ENCODE measurements at places on chromosomes 5 and 9.

GRCh38 chr5:5560016-5560415, 137.5 kb downstream of the ICE1 start:
- no peak for DNase-seq

GRCh38 chr5:81729276-81729675, 21.6 kb downstream of the SSBP2 start:
- DNase-seq, result no peak

DNA sequence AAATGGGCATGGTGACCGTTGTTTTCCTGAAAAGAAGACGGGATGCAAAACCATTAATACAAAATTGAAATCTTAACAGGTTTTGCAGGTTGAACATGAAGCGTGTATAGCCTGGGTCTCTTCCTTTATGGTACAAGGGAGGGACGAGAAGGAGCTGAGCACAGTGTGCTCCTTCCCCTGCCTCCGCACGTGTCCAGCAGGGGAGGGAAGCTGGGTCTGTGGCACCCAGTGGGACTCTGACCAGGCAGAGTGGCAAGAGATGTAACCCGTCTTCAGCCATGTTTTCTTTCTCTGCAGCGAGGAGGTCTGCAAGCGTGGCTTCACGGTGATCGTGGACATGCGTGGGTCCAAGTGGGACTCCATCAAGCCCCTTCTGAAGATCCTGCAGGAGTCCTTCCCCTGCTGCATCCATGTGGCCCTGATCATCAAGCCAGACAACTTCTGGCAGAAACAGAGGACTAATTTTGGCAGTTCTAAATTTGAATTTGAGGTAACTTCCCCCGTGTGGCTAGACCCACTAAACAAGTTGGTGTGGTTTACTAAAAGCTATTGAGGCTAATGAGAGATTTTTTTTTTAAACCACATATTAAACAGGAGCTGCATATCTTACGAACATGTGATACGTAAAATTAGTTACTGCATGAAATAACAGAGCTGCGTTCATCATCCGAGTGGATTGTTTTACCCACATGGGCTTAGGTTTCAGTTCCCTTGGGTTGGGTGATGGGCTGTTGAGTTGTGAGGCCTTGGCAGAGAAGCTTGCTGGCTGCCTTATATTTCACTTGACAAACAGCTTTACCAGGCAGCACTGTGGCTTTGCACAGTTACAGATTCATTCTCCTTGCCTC, 143.7 kb downstream of the TRIO start:
- DNase-seq, result no peak

GRCh38 chr9:124661271-124661670, 109.8 kb downstream of the NR6A1 start:
- no peak for DNase-seq

DNA sequence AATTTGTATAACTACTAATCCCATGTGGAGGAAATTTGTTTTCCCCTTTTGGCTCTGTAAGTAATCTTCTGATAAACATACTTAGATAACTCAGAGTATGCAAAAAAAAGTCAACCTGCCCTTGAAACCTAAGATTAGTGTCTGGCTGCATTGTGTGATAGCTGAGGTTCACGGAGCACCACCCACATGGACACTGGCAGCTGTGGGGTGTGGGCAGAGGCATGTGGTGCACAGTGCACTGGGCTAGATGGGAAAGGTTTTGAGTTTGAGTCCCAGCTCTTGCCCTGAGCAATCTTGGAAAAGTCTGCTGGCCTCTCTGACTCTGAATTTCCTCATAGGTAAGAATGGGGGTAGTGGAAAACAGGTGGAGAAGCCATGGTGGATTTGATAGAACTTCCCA, 75.1 kb downstream of the PLCXD3 start:
- DNase-seq, result no peak

GRCh38 chr5:69007726-69008368, 86.0 kb upstream of the SLC30A5 start:
- peak; percentile 69 for DNase-seq

GRCh38 chr9:119036969-119037368, 332.3 kb downstream of the BRINP1 start:
- no peak for DNase-seq

DNA sequence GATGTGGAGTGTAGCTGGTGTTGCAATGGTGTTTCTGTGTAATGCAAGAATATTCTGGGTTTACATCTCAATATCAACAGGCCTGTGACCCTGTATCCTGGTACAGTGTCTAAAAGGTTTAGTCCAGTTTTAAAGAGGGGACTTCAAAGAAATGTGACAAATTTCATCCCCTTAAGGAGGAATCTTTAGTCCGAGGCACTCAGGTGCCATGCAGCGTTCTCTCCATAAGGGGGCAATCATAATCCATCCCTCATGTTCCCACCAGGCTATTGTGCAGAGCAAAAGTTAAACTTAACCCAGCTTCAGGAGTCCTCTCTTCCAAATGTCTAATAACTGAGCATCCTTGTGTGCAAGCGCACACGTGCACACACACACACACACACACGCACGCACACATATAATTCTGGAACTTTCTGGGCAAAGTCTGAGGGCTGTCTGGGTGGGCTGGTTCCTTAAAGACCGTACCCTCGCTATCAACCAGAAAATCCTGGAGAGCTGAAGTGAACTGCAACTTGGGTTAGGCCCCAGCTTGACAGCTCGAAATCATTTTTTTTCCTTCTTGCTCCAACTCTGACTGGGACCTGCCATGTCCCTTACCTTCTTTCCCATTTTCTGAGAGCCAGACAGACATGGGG, 46.0 kb downstream of the CRB2 start:
- DNase-seq, result no peak

- no peak for DNase-seq
Measured at GRCh38 chr9:17660158-17660557, 81.3 kb downstream of the SH3GL2 start.

DNA sequence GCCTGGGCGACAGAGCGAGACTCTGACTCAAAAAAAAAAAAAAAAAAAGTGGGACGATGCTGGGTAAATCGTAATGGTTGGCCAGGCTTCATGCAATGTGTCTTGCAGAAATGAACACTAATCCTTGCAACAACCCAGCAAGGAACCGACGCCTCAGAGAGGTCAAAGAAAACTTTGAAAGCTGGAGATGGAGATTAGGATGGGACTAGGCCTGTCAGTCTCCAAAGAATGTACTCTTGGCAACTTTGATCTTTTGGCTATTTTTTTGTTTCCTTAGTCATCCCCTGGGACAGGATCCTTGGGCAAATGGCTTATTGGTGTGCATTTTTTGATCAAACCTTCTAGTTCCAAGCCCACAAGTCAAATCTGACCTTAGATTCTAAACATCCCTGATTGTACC, 10.6 kb upstream of the PWWP2A start:
- DNase-seq, result no peak

DNA sequence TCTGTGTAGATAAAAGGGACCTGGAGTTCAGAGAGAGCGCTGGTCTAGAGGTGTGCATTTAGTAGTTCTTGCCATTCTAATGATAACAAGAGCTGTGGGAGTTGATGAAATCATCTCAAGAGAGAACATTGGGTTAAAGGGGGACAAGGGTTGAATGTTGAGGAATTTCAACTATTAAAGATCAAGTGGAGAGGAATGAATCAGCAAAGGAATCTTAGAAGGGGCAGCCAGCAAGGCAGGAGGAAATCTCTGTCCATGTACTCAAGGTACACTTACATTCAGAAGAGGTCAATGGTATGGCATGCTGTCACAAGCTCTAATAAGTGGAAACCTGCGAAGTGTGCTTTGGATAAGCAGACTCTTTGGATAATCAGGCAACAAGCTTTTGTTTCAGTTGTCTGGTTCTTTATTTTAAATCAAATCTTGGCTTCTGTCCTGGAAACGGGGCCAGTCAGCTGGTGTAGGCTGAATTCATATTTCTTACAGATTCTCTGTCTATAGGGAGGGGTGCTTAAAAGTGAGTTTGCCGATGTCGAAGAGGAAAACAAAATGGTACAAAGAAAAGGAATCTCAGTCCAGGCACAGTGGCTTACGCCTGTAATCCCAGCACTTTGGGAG, 320.5 kb upstream of the CD180 start:
- DNase-seq, result no peak

DNA sequence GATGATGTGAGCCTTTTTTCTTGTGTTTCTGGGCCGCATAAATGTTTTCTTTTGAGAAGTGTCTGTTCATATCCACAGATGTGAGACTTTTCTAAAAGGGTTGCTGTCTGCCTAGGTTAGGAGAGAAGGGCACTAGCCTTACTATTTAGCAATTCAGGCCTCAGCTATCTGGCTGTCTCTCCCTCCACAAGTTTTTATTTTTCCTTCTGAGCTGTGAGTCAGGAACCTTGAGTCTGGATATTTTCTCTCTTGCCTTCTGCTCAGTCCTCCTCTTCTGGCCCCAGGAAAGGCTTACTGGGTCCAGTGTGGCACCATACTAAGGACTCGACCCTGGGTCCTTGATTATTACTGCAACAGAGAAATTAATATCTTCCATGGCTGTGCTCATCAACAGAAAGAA, 187.6 kb downstream of the CSNK1G3 start:
- DNase-seq, result no peak

DNA sequence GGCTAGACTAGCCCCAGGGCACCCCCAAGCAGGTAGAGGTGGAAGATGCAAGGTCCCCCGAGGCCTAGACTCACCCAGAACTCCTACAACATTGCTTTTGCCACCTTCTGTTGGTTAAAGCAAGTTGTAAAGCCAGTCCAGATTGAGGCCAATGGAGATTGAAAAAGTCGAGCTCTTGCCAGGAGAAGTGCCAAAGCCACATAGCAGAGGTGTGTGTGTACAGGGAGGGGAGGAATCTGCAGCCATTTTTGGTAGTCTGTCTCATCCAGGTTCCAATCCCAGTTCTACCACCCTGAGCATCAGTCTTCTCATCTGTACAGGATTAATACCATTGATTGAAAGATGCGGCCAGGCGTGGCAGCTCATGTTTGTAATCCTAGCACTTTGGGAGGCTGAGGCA, 12.3 kb upstream of the URM1 start:
- DNase-seq, result no peak

DNA sequence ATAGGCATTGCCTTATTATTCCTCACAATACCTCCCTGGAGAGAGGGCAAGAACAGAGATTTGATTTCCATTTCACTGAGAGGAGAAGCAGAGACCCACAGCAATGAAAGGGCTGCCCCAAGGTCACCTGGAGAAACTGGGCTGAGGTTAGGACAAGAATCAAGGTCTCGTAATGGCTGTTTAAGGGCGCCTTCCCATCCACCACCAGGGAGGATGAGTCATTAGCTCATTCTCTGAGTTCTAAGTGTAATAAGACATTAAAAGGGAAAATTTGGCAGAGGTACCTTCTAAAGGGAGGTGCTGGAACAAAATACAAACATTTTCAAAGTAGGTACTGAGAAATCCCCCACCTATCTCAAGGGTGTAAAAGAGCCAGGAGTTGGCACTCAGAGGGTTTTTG, 52.6 kb upstream of the TCERG1 start:
- no peak for DNase-seq

- DNase-seq, result no peak
Measured at GRCh38 chr9:126448865-126449577, 122.4 kb downstream of the MVB12B start.

DNA sequence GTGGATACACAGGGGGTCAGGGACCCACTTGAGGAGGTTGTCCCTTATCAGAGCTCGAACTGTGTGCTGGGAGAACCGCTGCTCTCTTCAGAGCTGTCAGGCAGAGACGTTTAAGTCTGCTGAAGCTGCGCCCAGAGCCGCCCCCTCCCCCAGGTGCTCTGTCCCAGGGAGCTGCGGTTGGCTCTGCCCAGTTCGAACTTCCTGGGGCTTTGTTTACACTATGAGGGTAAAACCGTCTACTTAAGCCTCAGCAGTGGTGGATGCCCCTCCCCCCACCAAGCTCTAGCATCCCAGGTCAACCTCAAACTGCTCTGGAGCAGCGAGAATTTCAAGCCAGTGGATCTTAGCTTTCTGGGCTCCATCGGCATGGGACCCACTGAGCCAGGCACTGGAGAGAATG, 15.9 kb downstream of the SRD5A1 start:
- DNase-seq, result no peak

GRCh38 chr5:99639905-99640304, 711.1 kb upstream of the CHD1 start:
- DNase-seq, result no peak

DNA sequence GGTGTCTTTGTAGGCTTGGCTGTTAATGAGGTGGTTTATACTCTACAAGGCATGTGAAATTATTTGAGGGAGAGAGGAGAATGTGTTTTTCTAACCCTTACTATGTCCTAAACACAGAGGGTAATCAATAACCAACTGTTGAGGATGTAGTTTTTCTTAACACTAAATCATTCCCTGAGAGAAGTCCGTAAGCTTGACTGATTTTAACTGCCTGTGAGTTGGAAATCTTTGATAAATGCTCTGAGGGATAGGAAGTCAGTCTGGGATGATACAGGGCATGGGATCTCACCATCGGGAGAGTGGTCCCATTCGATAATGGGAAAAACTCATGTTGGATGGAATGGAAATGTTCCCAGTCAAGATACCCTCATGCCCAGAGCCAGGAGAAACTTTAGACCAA, 249.6 kb downstream of the PDZD2 start:
- DNase-seq, result no peak

DNA sequence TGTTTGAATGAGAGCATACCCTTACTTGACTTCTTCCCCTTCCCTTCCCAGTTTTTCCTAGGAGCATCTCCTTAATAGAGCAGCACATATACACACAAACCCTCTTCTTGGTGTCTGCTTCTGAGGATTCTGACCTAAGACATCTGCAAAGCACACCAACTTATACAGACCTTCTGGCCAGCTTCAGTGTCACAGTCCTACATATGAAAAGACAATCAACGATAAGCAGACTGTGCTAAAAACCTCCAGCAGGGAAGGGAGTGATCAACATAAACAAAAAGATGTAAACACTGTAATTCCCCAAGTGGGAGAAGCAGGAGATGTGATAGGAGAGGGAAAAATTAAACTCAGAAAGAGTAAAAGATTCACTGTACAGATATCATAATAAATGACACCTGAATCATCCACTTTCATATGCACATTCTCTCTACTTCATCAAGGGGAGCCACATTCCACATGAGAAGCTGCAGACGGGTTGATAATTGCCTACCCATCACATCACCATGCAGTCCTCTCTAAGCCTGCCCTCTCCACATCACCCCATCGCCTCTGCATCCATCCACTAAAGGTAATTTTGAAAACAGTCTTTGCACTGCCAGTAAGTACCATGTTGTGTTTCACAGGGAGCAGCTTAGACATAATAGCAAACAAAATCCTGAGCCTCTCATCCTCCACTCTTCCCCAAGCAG, 13.0 kb downstream of the APBA1 start:
- DNase-seq, result no peak

GRCh38 chr5:32172923-32173266, 1.2 kb downstream of the GOLPH3 start:
- peak; percentile 50 for DNase-seq

- no peak for DNase-seq
Measured at GRCh38 chr5:102483736-102484135, 15.1 kb downstream of the SLCO6A1 start.

- DNase-seq, result no peak
Measured at GRCh38 chr5:151901611-151902010, 23.0 kb downstream of the GLRA1 start.

DNA sequence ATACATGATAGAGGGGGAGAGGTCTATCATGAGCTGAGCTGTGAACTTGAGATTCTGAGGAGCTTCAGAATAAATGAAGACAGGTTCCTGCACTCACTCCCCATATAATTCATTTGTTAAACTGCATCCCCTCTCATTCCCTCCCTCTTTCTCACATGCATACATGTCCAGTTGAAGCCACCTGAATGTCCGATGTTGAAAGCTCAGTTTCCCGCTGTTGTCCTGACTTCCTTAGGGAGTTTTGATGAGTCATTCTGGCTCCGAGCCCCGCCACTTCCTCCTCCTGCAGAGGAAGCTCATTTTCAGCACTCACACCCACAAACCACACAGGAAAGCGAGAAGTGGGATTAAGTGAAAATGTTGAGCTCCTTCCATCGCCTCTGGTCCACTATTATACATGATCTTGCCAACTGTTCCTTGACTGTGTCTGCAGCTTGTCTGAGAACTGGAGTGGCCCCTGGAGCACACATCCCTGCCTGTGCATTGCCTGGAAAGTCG, 121.2 kb downstream of the CEMIP2 start:
- peak; percentile 40 for DNase-seq
